ENCODE measurements at places on chromosomes 3 and 15.
A peak's percentile ranks its signal among the peaks of the same experiment; 100 is the strongest.

GRCh38 chr3:2823031-2823430 lies 287.1 kb downstream of the IL5RA start:
- no peak for DNase-seq

DNA sequence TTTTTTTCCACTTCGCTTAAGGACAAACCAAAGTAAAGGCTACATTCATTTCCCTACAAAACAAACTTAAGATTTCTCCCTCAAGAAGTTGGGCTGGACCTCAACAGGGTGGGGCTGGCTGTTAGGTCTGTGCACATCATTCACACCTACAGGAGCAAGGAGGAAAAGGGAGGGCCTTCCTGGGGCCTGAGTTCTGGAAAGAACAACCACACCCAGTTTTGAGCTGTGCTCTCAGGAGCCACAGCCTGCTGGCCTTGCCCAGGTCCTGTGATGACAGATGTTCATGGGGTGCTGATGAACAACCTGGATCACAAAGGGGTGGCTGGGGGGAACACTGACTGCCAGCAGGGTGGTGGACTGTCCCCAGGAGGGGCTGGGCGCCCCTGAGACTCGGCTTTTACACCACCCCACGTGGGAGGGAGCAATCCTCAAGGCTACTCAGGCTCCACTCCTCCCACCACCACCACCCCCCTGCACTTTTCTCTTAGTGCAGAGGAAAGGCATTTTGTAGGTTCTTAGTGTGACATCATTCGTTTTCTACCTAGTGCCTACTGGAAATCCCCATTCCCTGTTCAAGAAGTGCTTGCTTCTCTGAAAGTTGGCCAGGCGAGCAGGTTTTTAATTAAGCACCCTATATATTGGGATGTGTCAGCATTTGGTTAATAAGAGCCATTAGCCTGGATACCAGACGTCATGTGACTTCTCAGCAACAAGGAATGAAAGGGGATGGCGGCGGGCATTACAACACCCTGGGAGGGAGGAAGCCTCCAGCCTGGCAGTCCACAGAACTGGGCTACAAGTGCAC lies 35.7 kb downstream of the CCNB2 start:
- no peak for DNase-seq

- no peak for DNase-seq
Measured at GRCh38 chr15:82129761-82130160, 83.9 kb upstream of the MEX3B start.

DNA sequence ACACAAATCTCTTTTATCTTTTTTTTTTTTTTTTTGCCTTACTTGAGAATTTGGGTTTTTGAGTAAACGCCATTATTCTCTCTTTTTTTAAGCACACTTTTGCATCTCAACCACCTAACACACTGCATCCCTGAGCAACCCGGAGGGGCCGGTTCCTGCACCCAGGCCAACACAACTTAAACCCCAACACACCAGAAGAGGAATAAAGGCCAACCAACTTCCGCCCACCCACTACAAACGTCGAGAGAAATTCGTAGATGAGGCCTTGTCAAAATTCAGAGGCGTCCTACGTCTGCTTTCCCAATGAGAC lies 389 bp upstream of the CCNB2 start:
- no peak for DNase-seq

- no peak for DNase-seq
Measured at GRCh38 chr3:63685340-63685739, 32.9 kb downstream of the SNTN start.

GRCh38 chr15:97783240-97783639 lies 177.3 kb upstream of the ARRDC4 start:
- DNase-seq: no peak

DNA sequence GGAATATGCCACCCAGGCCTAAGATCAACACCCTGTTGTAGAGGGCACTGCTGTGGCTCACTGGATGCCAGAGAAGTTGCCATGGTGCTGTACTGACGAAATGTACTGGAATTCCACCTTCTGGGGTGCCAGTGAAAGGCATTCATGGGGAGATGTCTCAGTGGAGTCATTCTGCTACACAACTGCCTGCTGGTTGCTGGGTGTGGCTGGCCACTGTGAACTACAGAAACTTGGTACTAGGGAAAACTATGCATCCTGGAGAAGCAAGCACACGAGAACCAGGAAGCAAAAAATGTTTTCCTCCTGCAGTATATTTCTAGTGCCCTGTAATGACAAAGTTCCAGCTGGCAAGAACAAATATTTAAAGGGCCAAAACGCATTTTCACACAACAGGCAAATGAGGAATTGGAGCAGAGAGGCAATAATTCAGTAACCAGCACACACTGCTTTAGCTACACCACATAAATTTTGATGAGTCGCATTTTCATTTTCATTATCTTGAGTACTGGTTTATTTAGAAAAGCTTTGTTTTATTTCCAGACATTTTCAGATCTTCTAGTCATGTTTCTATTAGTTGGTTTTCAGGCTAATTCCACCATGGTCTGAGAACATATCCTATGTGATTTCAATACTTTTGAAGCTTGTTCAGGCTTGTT lies 18.3 kb upstream of the RFX7 start:
- peak; percentile 43 for DNase-seq

GRCh38 chr3:49333091-49333490 lies 6.8 kb downstream of the USP4 start:
- no peak for DNase-seq

DNA sequence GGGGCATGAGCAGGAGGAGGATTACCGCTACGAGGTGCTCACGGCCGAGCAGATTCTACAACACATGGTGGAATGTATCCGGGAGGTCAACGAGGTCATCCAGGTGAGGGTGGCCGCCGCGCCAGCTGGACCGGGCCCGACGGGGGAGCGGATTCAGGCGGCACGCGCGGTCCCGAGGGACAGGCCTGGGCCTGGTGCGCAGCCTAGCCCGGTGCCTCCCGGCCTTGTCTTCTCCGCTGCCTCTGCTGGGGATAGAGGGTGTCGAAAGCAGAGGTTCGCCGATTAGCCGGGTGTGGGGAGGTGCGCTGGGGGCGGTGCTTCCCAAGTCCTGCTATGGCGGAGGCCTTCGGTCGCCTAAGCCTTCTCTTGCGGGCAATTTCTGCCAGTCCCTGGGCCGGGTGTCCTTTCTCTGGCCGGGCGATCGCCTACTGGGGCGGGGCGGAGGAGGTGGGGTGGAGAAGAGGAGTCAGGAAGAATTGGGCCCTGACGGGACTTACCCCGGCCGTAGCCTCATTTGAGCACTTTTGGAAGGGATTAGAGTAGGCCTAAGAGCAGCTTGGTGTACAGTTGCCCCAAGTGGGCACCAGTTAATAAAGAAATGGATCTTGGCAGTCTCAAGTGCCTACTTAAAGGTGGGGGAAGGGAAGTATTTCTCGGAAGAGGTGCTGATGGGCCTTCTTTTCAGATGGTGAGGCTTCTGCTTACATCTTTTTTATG lies 940 bp downstream of the ARIH1 start:
- DNase-seq: peak; percentile 76

DNA sequence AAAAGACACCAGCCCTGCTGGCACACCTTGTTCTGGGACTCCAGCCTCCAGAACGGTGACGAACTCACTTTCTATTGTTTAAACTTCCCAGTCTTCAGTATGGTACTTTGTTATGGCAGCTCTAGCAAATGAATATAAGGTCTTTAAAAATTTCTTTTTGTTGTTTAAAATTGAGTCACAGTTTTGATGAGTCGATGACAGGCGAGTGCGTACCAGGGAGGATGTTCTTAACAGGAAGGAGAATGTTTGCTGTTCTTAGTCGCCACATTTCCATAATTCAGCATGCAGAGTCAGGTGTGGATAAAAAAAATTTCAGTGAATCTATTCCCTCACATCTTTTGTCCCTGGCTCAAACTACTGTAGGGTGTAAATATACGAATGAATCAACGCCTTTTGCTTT lies 12.4 kb downstream of the DNASE1L3 start:
- no peak for DNase-seq

- no peak for DNase-seq
Measured at GRCh38 chr3:70067860-70068521, 68.5 kb downstream of the SAMMSON start.

DNA sequence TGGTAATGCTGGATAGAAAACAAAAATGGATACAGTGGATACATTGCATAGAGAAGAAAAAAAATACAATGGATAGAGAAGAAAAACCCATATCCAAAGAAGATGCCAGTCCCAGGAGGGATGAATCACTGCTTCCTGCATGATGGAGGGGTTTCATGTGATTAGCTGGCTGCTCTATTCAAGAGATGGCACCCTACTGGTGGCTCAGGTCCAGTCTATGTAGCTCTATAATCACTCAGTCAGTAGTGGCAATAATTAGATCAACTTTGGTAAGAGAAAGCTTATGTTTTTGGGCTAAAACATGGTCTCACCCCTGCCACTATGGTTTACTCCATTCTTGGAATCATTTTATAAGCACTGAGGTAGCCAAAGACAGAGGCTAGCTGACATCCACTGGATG lies 33.7 kb upstream of the NOX5 start:
- DNase-seq: no peak

DNA sequence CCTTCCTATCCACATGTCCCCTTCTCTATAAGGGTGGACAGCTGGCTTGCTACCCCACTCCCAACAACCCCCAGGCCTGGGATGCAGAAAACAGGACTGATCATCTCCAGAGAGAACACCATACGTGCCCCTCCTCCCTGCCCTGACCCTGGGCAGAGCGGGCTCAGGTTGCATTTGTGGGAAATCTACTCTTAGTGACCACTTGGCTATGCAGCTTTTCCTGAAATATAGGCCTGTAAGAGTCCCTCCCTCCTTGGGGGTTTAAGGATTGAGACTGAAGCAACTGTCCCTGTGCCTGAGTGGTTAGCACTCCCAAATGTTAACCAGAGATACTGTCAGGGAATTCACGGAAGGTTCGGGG lies 11.7 kb downstream of the SH2D7 start:
- no peak for DNase-seq

DNA sequence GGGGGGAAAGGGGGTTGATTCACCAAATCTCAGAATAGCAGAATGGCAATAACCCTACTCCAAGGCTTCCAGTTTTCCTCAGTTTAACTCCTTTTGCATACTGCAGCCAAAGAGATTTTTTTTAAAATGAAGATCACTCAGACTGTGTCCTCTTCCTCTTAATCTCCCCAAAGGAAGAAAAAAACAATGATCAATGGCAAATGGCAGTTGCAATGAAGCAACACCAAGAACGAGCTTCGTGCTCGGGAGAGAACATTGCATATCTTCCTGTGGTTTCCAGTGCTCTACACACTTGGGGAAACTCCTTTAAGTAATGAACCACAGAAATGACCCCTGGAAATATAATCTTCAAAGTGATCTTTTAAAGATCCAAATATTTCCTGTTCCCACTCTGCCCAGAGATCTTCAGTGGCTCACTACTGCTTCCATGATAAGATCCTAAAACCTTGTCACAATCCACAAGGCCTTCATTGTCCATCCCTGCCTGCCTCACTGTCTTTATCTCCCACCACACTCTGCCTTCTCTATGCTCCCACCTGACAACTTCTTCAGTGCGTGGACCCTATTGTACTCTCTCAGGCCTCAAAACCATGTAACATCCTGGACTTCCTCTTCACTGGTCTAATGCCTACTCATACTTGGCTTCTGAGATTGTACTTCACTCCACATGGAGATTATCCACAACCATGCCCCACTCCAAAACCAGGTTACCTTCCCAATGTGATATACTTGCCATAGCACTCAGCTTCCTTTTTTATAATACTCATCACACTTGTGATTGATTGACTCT lies 394.8 kb downstream of the FHIT start:
- DNase-seq: no peak

DNA sequence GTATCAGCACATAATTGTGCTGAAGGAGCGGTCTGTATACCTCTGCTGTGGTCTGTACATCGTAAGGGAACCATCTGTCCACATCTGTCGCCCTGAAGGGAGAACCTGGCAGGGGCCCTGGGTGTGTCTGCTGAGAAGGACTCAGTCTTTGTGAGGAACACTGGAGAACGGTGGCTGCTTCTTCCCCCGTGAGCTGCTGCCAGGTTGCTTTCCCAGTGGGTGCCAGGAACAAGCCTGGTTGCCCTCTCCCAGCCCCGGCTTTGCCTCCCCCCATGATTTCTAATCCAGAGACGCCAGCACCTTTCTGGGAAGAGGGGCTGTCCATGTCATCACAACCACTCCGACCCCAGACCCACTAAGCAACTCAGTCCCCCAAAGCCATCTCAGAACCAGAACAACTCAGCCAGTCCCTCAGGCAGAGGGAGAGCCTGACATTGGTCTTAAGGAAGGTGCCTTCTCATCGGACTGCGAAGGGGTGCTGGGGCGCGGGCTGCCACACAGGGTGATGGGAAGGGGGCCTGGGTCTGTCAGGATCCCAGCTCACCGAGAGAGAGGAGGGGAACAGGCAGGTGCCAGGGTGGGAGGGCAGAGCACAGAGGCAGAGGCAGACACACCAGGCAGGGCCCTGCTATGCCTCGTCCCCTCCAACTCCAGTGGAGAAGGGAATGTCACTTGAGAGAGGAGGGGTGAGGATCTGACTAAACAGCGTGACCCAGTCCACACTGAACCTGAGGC lies 8.5 kb downstream of the TNK2 start:
- no peak for DNase-seq

DNA sequence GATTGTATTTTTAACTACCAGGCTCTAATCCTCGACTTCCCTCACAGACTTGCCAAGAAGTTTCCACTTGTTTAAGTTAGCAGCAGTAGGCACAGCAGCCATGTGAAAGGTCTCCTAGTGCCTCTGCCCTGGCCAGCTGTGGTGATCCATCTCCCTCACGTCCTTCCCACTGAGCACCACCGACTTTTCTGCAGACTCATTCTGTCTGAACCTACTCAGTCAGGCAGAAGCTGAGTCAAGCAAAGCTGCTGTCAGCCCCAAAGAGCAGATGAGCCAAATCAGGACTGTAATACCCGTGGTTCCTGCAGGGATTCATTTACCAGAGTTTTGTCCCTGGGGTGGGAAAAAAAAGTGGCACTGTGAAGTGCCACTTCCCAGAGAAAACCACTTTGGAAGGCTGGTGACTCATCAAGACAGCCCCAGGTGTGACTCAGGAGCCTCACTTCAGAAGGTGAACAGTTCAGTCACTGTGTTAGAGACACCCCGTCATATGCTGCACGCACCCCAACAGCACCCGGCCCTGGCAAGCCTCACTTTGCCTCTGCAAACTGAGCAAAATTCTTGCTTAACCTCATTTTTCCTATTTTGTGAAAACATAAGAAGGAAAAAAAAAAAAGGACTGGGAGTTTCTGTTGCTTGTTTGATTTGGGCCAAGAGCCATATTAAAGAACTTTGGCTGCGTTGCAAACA lies 76.0 kb downstream of the WWTR1 start:
- peak; percentile 69 for DNase-seq

- DNase-seq: peak; percentile 23
Measured at GRCh38 chr3:55885721-55886120, 398.6 kb upstream of the WNT5A start.
